ENCODE measurements at places on chromosomes 2 and 18.

DNA sequence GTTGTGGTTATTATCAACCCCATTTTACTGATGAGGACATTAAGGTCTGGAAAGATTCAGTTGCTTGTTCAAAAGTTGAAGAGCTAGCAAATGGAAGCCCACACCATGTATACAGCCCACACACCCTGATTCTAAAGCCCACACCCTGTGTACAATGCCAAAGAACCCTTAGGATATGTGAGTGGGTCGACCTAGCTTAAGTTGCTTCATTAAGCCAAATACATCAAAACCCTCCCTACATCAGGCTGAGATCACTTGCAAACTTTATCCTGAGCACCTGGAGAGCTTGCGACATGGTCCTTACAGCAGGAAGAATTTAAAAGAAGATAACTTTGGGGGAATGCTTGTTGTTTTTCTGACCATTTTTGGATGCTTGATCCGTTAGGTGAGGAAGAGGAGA lies 435 bp upstream of the ARHGAP25 start:
- no peak for DNase-seq

DNA sequence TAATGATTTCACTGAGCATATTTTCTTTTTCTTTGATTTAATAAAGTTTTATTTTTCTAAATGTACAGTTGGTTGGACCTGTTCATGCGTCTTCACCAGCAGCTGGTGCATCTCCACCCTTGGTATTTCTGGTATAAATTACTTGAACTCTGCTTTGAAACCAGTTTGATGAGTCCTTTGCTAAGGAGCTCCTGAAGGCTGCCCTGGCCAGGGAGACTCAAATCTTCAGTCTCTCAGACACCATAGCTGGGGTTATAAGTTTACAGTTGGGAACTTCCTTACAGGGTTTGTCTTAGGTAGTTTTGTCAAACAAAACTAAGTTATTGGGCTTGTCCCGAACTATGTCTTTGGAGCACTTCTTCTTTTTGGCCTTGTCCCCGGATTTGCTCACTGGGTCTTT lies 44.7 kb downstream of the HS1BP3 start:
- no peak for DNase-seq

DNA sequence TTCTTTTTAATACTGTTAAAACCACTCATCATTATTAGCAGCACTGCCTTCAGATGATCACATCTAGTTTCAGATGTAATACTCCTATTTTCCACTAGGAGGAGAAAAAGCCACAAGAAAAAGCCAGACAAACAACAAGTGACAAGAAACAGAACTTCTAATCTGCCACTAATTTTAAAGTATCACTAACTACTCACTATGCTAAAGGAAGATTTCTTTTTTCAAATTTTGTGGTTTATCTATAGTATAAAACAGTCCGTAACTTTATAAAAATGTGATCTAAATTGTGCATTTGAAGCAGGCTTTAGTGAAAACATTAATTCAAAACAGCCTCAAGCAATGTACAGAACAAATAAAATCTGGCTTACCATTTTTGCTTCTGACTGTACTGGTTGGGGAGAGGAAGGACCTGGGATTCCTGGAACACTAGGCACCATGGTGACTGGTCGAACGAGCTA lies 56.8 kb downstream of the ATF2 start:
- DNase-seq = no peak

- no peak for DNase-seq
Measured at GRCh38 chr2:241796209-241796608, 12.8 kb upstream of the NEU4 start.

DNA sequence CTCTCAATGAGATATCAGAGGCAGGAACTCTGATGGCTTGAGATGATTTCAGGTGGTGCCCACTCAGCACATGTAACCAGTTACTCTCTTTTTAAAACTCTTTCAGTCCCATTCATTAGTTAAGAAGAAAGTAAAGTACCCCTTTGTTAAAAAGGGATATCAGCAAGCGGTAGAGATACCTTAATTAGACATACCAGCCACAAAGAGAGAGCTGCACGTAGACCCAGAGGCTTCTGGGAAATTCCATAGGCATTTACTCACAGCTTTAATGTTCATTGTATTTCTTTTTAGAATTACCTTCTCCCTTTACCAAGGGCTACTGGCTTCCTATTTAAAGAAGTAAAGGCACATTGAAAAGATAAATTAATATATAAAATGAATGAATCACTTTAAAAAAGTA lies 63.3 kb downstream of the LYPD6B start:
- DNase-seq = no peak

GRCh38 chr18:46609048-46609447 lies 48.0 kb downstream of the LOXHD1 start:
- no peak for DNase-seq

DNA sequence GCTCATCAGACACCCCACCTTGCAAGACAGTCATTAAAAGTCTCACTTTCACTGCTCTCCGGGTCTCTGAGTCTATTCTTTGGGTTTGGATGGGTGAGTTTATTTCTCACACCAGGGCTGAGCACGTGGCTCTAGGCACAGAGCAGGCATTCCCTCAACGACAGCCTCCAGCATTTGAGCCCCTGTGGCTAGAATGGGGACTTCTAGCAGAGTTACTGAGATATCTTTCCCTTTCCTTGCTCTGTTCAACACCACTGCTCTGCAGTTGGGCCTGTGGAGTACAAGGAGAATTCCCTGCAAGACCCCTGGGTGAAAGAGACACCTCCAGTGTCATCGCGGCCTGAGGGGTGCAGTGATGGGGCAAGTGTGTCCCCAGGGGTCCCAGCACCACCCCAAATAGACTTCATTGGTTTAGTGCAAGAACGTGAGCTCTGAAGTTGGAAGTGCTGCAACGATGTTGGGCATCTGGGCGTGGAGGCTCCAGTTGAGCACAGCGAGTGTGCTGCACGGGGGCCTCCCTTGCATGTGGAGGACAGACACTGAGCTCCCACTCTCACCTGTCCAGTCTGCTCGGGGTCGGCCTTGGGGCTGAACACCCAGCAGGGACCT lies 184.1 kb upstream of the HS6ST1 start:
- DNase-seq = no peak

GRCh38 chr18:228586-228985 lies 39.3 kb downstream of the THOC1 start:
- no peak for DNase-seq

DNA sequence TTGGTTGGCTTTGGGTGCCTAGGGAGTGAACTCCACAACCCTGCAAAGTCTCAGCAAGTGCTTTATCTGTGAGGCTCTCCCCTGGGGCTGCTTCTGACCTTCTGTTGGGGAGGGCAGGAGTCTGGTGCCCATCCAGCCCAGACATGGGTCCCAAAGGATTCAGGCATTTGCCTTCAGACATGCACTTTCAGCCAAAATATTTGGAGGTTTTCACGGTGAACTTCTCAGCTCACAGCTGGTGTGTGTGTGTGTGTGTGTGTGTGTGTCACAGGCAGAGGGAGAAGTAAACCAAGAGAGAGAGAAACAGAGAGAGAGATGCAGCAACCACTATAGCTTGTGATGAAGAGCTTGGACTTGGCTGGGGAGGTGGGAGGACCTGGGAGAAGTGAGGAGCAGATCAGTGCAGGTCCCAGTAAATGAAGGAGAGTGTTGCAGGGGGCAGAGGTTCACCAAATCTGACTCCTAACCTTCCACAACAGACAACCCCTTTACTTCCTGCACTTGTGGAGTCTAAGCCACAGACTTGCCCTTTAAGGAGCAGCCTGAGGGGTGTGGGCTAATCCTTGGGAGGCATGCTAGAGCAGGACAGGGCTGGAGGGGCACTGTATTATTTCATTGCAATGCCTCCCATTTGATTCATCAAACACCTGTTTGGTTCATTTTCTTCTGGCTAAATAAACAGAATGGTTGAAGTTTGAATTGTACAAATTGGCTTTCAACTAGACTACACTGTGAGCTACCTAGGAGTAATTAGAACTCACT lies 14.1 kb downstream of the SLC9A4 start:
- no peak for DNase-seq

DNA sequence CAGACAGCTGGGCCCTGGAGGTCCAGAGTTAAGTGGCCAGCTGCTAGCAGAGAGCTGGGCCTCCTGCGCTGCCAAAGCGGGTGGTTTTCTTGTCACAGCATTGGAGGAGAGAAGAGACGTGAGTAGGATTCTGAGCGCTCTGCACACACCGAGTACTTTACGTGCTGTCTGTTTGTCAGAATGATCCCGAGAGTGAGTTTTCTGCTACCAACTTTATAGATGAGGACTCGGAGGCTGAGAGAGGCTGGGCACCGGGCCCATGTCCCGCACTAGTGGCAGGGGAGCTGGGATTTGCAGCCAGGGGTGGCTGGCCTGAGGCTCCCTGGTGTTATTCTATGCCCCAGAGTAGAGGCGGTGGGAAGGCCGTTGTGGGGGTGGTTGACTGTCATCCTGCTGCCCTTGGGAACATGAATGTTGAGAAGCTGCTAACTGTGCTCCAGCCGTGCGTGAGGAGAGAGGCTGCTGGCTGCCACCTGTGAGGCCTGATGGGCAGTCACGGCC lies 36.3 kb upstream of the MBP start:
- no peak for DNase-seq

GRCh38 chr2:2825062-2825461 lies 494.0 kb upstream of the MYT1L start:
- DNase-seq = no peak

- DNase-seq = no peak
Measured at GRCh38 chr2:38374984-38375383, 2.1 kb downstream of the ATL2 start.

DNA sequence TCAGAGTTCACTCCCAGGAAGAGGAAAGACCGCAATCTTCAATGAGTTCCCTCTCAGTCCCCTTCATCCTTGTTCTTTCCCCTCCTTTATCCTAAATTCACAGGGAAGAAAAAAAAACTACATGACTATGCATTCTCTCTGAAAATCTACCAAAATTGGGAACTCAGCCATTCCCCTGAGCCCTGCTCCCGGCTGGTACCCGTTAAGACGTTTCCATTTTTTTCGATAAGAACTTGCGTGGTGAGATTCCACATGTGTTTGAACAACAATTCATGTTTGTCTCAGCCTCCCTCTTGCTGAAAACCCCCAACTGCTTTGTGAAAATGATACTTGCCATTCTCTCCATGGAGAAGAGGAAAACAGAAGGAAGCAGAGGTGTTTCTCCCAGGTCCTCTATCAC lies 318.7 kb upstream of the ID2 start:
- DNase-seq = no peak

DNA sequence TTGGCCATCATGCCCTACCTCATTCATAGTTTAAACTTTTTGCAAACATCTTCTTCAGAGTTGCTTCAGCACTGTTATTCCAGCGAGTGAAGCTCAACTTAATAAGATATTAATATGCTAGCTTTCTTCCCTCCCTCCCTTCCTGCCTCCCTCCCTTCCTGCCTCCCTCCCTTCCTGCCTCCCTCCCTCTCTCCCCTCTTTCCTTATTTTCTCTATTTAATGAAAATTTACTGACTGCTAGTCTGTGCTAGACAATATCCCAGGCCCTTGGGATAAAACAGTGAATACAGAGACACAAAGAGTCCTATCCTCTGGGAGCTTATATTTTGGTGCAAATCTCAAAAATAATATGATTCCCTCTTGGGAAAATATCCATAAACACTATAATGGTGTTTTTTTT lies 42.9 kb downstream of the DOCK10 start:
- no peak for DNase-seq

DNA sequence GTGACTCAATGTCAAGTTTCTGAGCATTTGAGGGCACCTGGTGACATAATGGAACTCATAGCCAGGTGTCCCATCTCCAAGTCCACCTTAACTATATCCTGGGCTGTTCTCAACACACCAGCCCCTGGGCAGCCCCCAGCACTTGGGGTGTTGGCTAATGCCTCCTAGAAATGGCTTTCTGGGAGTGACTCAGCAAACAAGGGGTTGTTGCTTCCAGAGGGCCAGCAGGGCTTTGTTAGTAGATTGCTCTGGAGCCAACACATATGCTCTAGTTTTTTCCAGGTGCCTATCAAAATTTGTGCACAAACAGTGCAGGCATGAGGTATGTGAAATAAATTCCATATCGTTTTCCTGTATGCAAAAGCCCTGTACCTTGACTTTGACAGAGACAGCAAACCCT lies 448.4 kb downstream of the SLC4A3 start:
- no peak for DNase-seq

GRCh38 chr2:10276481-10277292 lies 26.0 kb upstream of the HPCAL1 start:
- no peak for DNase-seq

Data from stimulated activated CD8-positive, alpha-beta memory T cell treated with anti-CD3 and anti-CD28 coated beads, Interleukin-12 subunit alpha, Interleukin-12 subunit beta, amount 100 ng/mL, for 1 hour (primary cell).